ENCODE measurements at places on chromosomes 1 and 21.
A peak's percentile ranks its signal among the peaks of the same experiment; 100 is the strongest.

DNA sequence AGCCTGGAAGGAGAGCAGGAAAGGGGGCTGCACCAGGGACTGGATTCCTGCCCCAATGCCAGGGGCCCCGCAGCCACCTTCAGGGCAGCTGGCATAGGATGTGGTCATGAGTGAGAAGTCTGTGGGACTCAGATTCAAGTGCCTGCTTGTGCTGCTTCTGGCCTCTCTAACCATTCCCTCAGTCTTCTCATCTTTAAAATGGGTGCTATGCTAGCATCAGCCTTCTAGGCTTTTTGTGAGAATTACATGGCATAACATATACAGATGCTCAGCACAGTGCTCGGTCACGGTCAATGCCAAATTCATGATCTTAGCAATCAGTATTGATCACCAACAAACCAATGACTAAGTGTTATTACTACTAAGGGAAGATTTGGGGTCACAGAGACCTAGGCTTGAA, 23.5 kb downstream of the TRIM62 start:
- no peak for DNase-seq

- no peak for DNase-seq
These were observed 69.7 kb upstream of the ADAM30 start for GRCh38 chr1:119966020-119966419.

- no peak for DNase-seq
These were observed 419 bp upstream of the TSEN15 start for GRCh38 chr1:184051138-184051484.

DNA sequence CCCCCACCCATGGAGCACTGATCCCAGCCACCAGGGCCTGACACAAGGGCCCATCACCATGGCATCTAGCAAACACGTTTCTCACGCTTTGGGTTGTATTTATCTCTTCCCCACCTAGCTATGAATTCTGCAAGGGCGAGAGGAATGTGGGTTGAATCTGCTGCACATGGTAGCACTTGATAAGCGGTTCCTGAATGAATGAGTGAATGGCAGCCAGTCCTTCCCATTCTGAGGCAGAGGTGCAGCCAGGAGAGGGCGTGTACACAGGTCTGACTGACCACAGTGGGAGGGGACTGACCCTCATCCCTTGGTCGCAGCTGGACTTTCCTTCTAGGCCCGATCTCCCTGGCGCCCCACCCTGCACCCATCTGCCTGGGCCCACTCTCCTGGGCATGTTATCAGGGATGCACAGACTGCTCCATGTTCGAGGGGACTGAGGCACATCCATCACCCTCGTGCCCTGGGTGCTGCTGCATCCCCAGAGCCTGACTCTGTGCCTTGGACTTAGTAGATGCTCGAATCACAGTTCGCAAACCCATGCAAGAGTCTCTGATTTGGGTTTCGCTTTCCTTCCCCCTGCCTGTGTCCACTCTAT, 1.0 kb downstream of the RD3 start:
- DNase-seq = no peak

- no peak for DNase-seq
These were observed 7.0 kb downstream of the TINAGL1 start for GRCh38 chr1:31583082-31583994.

DNA sequence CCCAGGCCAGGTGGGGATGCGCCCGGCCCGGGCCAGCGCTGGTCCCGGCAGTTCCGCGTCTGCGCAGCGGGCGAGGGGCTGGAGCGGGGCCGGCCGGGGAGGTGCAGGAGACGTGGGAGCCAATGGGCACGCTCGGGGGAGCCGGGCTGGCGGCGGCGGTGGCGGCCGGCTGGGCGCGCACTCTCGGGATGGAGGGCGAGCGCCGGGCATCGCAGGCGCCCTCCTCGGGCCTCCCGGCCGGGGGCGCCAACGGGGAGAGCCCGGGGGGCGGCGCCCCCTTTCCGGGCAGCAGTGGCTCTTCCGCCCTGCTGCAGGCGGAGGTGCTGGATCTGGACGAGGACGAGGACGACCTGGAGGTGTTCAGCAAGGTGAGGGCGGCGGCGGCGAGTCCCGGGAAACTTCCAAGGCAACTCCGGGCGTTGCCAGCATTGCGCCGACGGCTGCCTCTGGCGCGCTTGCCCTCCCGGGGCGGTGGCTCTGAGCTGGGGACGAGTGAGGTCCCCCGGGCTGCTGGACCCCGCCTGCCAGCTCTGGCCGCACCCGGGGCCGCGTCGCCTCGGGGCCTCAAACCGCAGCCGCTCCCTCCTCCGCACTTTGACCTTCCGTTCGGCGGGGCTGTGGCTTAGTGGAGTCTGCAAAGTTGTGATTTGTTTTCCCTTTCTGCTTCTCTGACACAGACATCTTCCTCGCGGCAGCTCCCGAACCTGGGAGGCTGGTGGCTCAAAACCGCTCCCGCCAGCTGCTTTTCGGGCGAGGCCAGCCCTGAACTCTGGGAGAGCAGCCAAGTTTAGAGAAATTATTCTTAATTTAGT, at the start of gene SNX7:
Gene SNX7 (plus strand): TSS at position 178 of the 812 bp plus-strand sequence. CDS start 11 bp downstream, at position 189.
- DNase-seq = peak; percentile 16

DNA sequence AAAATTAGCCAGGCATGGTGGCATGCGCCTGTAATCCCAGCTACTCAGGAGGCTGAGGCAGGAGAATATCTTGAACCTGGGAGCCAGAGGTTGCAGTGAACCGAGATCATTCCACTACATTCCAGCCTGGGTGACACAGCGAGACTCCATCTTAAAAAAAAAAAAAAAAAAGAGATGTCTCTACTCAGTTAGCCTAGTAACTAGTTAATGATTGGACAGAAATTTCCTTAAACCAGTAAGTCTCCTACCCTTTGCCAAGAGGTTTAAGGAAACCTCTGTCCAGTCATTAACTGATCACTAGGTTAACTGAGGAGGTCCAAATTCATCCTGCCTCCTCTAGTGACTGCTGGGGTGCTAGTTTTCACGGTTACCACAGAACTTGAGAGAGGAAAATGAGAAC, 143.9 kb upstream of the UBE2U start:
- no peak for DNase-seq

Data from activated naive CD4-positive, alpha-beta T cell treated with anti-CD3 and anti-CD28 coated beads for 36 hours (primary cell).